ENCODE measurements at places on chromosomes 3 and 15.

GRCh38 chr3:73885862-73886261, 261.1 kb upstream of the PDZRN3 start:
- DNase-seq = no peak

DNA sequence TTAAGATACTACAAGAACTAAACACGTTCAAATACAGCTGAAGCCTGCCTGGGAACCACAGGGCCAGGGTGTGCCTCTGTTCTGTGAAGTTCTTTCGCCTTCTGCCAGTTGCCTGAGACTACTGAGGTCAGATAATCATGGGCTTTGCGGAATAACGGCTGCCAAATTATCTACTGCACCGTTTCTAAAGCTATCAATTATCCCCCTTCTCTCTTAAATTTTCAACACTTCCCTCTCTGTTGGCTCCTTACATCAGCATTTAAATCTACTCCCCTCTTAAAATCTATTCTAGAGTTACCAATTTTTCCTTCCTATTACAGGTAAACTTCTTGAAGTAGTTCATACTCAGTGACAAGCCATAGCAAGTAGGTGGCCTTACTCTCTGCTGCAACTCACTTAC, 6.2 kb upstream of the NEO1 start:
- DNase-seq = no peak

DNA sequence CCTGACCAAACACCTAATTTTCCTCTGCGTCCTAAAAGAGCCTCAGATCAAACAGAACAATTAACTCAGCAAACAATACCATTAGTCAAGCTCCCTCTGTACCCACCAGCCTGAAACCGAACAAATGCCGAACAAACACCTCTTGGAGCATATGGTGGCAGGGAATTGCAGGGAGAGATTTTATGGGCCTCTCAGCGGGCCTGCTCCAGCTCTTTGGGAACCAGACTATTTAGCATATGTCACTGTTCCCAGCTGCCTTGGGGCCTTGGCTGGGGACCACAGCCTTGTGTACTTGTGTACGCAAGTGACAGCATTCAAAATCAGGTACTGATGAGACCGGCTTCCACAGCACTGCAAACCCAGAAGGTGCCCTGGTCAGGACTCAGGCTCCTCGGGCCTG, 388.8 kb upstream of the PPP2R3A start:
- no peak for DNase-seq

DNA sequence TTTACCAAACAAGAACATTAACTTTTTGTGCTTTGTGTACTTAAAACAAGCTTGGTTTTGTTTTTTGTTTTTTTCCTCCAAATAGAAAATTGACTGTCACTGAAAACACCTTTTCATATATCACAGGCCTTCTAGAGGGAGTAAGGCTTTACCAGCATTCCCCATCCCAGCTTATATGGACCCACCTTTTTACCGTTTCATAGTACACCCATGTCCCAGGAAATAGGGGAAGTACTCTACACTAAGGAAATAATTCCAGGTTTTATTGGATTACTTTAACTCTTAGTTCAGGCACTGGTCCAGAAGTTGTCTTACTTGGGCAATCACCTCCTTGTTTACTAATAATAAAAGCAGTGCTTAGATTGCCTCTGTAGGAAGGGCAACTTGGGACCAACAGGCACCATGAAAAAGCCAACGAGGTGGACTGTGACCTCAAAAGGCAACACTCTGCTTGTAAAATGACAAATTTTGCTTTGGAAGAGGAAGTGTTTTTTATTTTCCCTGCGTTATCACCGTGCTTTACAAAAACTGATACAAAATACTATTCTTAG, 26.2 kb downstream of the HMG20A start:
- no peak for DNase-seq

DNA sequence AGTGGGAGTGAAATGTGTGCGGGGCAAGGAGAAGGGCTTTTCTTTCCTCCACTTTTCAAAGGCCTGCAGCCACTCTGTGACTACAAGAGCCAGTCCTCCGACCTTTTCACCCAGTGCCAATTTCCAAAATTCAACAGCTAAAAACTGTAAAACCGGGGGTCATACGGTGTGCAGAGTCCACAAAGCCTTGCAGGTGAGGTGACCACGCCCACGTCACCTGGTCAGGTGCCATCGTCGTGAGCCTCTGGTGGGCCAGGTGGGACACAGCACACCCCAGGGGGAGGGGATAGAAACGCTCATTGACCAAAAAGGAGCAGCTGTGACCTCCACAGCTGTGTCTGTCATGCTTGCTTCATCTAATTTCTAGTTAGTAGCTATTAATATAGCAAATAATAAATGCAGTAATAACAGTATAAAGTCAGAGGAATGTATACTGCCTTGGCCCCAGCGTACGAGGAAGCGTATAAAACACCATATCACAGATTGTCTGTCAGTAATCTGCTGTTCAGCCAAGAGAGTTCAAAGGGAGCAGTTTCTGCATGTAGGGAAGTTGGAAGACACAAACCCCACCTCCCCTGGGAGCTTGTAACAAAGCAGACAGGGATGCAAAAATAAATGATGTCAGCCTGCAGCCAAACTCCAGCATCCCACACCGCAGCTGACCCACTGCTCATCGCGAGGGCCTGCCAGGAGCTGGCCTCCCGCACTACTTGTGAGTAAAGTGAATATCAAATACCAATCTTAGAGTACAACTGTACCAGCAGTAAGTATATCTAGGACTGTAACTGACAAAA, 86.7 kb downstream of the VGLL4 start:
- no peak for DNase-seq

DNA sequence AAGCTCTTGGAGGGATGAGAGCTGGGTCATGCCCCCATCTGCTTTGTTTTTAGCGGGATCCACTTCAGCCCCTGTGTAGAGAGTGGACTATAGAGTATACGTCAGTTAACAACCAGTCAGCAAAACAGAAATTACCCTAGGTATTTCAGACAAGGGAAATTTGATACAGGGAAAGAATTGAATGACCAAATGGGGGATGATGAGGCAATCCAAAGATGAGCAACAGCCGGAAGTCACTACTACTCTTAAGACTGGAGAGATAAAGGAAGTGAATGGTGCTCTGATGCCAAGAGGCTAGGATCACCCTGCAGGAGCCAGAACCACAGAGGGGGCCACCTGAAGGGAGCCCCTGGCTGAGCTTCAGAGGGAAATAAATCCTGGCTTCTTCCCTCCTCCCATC, 1.7 kb upstream of the GPR62 start:
- DNase-seq = no peak

DNA sequence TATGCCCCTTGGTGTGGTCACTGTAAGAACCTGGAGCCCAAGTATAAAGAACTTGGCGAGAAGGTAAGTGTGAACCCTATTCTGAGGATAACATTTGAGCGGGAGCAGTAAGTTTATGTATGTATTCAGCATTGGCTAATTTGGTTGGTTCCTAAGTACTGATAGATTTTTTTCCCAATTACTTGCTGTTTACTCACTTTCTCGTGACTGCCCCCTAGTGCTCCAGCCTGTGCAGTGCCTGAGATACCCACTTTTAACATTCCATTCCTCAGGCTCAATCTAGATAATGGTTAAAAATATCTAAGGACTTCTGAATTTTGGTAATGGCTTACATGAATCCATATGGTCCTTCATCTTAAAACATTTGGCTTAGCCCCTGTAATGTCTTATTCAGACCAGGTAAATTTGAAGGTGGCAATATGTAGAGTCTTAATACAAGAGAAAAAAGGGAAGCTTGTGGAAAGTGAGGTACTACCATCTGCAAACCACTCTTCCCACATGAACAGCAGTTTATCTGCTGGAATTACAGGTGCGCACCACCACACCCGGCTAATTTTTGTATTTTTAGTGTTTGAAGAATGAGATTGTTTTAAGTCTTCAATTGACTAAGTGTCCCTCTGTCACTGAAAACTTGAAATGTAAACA, 7.1 kb downstream of the ELL3 start:
- no peak for DNase-seq

GRCh38 chr15:68369931-68370767, 61.8 kb downstream of the ITGA11 start:
- no peak for DNase-seq

- DNase-seq = no peak
Observed at GRCh38 chr15:90664650-90665287, 52.4 kb upstream of the BLM start.

DNA sequence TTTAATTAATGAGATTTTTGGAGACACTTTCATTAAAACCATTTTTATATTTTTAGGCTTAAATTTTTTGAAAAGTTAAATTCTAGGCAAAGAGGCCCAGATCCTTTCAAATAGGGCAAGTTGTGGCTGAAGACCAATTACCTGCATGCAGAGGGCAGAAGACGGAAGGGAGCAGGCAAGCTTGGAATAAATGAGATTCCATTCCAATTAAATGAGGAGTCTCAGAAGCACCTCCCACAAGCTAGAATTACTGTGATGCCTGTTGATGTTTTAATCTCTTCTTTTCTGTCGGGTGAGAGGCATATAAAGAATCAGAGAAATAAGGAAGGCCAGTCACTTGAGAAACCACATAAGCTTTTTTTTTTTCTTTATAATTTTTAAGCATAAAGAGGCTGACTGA, 46.8 kb downstream of the KBTBD8 start:
- no peak for DNase-seq

- no peak for DNase-seq
Observed at GRCh38 chr15:25770618-25771337, 92.3 kb downstream of the ATP10A start.

DNA sequence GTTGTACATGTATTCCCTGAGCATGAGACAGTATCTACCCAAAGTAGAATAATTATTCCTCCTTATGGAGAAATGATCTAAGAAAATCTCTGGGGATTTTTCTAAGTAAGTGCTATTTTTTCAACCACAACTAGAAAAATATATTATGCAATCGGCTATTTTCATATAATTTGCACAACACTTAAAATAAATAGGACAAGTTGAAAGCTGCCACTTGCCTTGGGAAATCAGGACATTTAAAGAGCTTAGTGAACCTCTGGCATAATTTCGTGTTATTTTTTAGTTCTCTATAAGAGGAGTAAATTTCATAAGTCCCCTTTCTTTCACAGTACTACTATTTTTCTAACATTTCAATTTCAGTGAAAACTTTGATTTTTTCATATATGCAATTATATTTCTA, 672.1 kb downstream of the OTOL1 start:
- DNase-seq = no peak

GRCh38 chr15:25832158-25832557, 31.0 kb downstream of the ATP10A start:
- no peak for DNase-seq

Data from stimulated activated CD4-positive, alpha-beta T cell treated with anti-CD3 and anti-CD28 coated beads, Interleukin-15, amount 100 ng/mL, for 1 hour (primary cell).